ENCODE measurements at places on chromosomes 11 and 22.

GRCh38 chr11:765025-765801, 12.1 kb downstream of the GATD1 start:
- DNase-seq, result peak; percentile 49

DNA sequence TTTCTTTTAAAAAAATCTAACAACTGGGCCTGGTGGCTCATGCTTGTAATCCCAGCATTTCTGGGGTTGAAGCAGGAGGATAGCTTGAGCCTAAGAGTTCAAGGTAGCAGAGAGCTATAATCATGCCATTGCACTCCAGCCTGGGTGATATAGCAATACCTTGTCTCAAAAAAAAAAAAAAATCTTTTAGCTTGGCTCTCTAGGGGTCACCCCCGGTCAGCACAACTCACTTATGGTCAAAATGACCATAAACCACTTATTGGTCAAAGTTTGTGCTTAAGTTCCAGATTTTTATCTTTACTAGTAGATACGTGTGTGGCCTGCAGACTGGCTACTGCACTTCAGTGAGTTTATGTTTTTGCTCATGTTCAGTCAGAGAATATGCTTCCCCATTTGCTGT, 6.3 kb upstream of the SPDYC start:
- DNase-seq, result no peak

- peak; percentile 33 for DNase-seq
Observed at GRCh38 chr11:112932593-112932992, 28.6 kb upstream of the NCAM1 start.

GRCh38 chr11:67267188-67268080, 1.2 kb downstream of the GRK2 start:
- no peak for DNase-seq

DNA sequence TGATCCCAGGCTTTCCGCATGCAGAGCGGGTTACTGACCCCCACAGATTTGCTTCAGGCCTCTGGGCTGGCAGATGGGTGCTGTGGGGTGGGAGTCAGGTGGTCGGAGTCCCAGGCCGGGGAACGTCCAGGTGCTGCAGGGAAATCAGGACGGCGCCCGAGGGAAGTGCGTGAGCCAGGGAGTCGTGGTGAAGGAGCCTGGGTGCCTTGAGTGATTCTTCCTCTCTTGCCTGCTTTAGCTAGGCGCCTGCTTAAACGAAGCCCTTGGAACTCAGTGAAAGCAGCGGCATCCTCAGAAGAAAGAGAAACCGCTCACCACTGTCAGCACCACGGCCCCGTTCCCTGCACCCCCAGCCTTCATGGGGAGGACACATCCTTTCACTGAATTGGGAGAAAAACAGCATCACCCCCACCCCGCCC, 455.6 kb downstream of the BRD1 start:
- no peak for DNase-seq

- DNase-seq, result no peak
Observed at GRCh38 chr22:47094861-47095330, 332.4 kb downstream of the TBC1D22A start.

- DNase-seq, result no peak
Observed at GRCh38 chr11:70105755-70106571, 27.8 kb downstream of the ANO1 start.

DNA sequence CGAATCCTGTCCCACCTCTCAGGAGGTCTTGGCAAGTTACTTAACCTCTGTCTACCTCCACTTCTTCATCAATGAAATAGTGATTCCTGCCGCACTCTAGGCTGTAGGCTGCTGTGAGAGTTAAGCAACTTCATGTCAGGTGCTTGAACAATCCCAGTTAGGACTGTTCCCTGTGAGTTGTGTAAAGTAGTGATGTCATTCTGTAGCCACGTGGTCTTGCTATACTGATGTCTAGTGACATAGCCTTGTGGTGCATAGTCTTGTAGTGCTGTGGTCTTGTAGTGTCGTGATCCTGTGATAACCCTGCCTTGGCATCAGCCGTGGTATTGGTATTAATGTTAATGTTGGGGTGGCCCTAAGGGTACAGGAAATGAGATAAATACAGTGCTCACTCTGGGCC, 30.3 kb upstream of the PRR5 start:
- DNase-seq, result no peak

DNA sequence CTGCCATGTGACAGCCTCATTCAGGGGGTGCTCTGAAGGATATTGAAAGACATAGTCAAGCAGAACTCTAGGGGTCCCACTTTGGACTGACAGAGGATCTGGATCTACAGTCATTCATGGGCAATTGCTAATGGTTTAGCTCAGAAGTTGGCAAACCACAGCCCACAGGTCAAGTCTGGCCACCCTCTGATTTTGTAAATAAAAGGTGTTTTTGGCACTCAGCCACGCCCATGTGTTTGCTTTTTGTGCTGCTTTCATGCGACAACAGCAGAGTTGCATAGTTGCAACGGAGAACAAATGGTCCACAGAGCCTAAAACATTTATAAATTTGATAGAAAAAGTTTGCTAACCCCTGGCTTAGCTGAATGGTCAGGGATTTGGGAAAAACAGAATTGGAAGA, 41.7 kb downstream of the RPS6KA4 start:
- no peak for DNase-seq

GRCh38 chr11:64878223-64878493, 263 bp downstream of the EHD1 start:
- DNase-seq, result no peak

- DNase-seq, result no peak
Observed at GRCh38 chr11:116335891-116336290, 436.9 kb downstream of the BUD13 start.

DNA sequence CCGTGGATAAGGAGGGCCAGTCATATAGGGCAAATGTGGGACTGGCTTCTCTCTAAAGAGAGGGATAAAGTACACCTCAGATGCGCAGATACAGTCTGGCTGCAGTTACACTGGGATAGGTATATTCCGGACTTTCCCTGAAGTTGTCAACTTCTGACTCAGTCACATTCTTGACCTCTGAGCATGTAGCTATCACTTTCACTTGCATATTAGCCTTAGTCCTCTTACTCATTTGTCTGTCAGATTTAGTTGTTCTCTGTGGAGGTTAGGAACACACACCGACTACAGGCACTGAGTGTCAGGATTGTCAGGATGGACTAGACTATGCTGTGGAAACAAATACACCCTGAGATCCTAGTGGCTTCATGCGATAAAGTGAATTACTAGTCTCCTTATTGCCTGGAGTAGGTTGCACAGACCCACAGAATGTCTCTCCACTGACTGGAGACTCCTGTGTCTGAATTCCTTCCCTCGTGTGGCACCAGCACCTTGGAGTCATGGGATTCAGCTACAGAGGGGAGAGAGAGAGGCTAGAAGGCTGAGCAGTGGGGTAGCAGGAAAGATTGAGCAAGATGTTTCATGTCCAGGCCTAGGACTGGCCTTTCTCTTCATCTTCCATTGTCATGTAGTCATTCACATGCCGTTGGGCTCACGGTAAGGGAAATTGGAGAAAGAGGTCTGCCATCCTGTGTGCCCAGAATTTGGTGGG, 654.3 kb downstream of the NTM start:
- DNase-seq, result no peak

GRCh38 chr11:56842814-56843794, 94.6 kb upstream of the OR9G4 start:
- no peak for DNase-seq

DNA sequence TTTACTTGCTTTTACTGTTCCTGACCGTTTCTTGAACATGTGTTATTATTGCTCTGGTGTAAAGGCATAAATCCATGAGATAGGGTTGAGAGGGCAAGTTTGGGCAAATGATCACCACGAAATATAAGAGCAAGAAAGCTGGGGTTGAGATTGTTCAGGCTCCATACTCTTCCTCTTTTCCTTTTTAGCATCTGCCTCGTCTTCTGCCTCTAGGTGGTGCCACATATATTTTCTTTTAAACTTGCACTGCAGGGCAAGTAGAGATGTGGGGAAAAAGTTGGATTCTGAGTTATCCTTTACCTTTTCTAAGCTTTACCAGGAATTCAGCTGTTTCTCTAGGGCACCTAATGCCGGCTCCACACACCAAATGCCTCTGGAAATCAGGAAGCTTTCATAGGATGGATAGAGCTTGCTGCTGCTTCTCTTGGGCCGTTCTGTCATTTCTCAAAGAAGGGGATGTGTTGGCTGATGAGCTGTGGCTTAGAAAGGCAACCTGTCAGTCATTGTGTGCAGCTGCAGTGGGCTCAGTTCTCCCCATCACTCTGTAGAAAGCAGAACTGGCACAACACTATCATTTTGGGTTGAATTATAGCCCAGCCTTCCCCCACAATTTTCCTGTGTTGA, 98.2 kb downstream of the LDLRAD3 start:
- DNase-seq, result peak; percentile 32

- DNase-seq, result no peak
Observed at GRCh38 chr11:57336111-57336666, 497 bp upstream of the SSRP1 start.

DNA sequence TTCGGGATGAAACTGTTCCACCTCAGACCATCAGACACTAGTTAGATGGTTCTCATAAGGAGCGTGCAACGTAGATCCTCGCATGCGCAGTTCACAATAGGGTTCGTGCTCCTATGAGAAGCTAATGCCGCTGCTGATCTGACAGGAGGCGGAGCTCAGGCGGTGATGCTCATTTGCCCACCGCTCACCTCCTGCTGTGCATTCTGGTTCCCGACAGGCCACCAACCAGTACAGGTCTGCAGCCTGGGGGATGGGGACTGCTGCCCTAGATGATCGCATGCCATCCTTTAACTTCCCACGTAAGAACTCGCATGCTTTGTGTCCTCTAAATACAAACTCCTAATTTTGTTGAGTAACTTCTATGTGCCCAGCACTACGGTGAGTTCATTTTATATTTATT, 62.6 kb downstream of the EFCAB6 start:
- DNase-seq, result no peak

GRCh38 chr11:111978028-111978771, 41.1 kb downstream of the DIXDC1 start:
- DNase-seq, result peak; percentile 94

- peak; percentile 87 for DNase-seq
Observed at GRCh38 chr22:28560046-28560742, 119.4 kb downstream of the TTC28 start.

DNA sequence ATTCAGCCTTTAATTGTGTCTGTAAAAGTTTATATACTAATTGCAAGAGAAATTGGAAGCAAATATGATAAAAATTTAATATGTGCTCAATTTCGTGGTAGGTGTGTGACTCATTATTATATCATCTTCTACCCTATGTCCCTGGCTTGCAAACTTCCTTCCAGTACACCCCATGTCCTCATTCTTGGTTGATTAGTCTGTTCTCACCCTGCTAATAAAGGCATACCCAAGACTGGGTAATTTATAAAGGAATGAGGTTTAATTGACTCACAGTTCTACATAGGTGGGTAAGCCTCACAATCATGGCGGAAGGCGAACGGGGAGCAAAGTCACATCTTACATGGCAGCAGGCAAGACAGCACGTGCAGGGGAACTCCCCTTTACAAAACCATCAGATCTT, 11.9 kb downstream of the MRGPRX3 start:
- DNase-seq, result no peak

DNA sequence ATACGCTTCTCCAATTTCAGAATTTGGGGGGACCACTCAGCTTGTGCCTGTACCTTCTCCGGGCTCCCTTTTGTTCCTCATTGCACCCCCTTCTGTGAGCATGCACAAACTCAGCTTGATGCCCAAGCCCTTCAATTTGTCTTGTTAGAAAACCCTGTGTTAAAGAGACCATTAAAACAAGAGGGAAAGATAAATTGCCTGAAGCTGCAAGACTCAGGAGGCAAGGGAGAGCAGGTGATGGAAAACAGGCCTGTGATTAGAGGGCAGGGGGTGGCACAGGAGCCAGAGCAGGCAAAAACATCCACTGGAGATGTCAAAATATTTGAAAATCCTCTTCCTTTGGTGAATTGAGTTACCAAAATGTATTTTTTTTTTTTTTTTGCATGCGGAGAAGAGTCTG, 121.7 kb downstream of the MIAT start:
- DNase-seq, result peak; percentile 31

DNA sequence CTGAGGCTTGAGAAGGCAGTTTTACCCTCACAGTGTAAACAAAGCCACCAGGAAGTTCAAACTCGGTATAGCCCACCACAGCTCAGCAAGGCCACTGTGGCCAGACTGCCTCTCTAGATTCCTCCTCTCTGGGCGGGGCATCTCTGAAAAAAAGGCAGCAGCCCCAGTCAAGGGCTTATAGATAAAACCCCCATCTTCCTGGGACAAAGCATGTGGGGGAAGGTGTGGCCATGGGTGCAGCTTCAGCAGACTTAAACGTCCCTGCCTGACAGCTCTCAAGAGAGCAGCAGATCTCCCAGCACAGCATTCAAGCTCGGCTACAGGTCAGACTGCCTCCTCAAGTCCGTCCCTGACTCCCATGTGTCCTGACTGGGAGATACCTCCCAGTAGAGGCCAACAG, 69.7 kb downstream of the TTC28 start:
- no peak for DNase-seq

- no peak for DNase-seq
Observed at GRCh38 chr22:50581950-50582492, 628 bp downstream of the CHKB start.

DNA sequence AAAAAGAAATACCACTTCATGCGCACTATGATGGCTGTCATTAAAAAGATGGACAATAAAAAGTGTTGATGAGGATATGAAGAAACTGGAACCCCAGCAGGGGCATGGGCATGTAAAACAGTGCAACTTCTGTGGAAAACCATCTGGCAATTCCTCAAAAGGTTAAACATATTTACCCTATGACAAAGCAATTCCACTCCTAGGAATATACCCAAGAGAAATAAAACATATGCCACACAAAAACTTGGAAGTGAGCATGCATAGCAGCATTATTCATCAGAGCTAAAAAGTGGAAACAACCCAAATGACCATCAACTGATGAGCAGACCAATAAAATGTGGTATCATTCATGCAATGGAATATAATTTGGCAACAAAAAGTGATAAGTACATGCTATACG, 50.1 kb downstream of the LRRC32 start:
- DNase-seq, result peak; percentile 60

DNA sequence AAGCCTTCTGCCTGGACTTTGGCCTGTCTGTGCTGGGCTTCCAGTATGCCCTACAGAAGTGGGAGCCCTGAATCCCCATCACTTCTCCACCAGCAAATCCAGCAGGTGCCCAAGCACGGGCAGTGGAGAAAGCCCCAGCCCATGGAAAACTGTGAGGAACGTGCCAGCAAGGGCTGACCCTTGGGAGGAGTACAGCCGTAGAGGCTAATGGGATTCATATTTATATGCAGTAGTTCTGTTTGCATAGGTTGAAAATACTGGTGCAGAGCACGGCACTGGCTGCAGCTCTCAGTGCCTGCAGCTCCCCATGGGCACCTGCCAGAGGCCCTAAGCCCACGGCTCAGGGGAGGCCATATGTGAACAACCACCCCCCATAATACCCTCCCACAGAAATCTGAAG, 10.1 kb downstream of the NAGA start:
- DNase-seq, result no peak

GRCh38 chr11:124676386-124676785, 2.7 kb downstream of the SPA17 start:
- peak; percentile 14 for DNase-seq

DNA sequence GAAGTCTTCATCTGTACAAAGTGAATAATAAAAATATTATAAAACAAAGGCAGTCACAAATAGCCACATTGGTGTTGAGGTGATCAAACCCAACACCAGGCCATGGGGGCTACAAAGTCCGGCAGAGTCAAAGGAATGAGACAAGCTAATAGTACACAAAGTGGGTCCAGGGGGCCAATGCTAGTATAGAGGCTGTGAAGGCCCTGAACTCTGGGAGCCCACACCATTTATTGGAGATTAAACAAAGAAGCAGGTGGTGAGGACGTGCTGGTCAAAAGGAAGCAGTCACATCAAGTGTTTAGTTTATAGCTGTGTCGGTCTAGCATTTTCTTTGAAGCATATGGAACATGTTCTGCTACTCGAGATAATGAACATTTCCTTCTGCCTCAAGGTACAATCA, 58.6 kb upstream of the CCT8L2 start:
- DNase-seq, result no peak

GRCh38 chr11:124123622-124124021, 8.4 kb downstream of the VWA5A start:
- no peak for DNase-seq
